ENCODE measurements at places on chromosomes 6 and 20. TPM values are rescaled to one million over a fixed set of nuclear protein-coding genes. Genes with fewer than 3 reads are reported as not detected.

The OTOR gene
- not detected for polyA plus RNA-seq

The TRERF1 gene
- polyA plus RNA-seq, result 7.6 TPM

GRCh38 chr6:43915208-43915869 lies 145.3 kb downstream of the VEGFA start:
- no peak for DNase-seq

DNA sequence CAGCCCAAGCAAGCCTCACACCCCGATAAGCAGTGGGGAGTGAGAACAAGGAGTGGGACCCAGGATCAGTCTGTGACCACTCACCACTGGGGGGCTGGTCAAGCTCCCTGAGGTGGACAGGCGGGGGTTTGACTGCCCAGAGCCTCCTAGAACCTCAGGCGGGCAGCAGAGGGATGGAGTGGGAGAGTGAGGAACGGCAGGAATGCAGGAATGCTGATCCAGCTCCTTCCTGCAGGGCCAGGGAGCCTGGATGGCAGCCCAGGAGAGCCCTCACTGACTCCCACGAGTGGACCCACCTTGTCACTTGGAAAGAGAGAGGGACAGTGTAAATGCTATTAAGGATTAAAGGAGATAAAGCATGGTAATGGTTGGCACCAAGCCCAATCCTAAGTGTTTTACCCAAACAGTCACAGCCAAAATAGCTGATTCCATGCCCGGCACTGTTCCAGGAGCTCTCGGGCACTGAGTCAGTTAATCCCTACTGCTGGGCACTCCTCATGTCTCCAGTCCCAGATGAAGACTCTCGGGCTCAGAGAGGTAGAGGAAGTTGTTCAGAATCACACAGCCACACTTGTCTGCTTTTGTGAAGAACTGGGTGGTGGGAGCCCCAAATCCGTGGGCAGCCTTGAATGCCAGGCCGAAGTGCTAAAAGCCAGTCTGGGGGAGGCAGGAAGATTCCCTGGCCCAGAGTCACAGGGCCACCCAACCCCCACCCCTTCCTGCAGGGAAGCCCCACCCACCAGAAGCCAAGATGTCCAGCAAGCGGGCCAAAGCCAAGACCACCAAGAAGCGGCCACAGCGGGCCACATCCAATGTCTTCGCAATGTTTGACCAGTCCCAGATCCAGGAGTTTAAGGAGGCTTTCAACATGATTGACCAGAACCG lies 3.1 kb downstream of the MYL9 start:
- DNase-seq, result no peak

DNA sequence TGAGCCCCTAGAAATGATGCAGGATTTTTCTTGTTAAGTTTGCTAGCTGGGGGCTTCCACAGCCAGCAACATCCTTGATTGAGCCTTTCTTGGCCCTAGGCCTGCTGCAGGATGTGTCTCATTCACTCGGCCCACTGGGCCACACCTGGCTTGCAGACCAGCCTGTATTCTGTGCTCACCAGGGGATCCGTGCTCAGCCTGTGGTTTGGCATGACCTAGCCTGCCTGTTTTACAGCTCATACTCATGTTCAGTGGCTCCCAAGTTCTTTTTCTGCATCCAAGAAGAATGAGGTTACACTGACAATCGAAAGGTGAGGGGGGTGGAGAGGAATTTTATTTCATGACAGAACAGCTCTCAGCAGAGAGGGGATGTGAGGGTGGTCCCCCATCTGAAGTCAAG lies 263.4 kb downstream of the RIMS1 start:
- DNase-seq, result no peak

- no peak for DNase-seq
Observed at GRCh38 chr20:54207053-54207742, 689 bp upstream of the PFDN4 start.

DNA sequence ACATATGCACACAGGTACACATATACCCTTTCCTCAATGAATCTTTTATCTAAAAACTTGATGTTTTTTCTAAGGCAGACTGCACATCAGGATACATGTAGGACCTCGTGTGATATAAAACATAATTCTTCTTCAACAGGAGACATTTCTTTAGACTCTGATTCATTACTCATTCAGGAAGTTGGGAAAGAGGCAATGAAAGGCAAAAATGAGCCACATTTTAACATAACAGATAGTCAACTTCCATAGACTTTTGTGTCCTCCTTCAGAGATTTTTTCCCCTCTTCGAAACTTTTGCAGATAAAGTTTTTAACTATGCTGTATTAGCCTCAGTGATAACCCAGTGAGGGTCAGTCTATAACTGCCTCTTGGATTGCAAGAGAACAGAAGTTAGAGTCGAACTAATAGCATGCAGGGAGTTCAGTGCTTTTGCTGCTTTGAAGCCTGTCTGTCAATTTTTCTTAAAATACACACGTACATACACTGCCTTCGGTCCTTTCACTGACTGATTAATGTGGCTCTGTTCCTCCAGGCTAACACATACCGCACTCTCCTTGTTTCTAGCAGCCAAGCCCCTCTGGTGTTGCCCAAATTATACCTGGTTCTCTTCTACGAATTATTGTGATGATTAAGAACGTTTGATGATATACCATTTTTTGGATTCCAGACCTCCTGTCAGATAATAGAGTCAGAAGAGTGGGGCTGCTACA lies 562.5 kb upstream of the MAP3K7 start:
- DNase-seq, result no peak

- no peak for DNase-seq
Observed at GRCh38 chr6:113281014-113281413, 576.1 kb upstream of the MARCKS start.

GRCh38 chr6:128657181-128657580 lies 136.8 kb upstream of the PTPRK start:
- no peak for DNase-seq

DNA sequence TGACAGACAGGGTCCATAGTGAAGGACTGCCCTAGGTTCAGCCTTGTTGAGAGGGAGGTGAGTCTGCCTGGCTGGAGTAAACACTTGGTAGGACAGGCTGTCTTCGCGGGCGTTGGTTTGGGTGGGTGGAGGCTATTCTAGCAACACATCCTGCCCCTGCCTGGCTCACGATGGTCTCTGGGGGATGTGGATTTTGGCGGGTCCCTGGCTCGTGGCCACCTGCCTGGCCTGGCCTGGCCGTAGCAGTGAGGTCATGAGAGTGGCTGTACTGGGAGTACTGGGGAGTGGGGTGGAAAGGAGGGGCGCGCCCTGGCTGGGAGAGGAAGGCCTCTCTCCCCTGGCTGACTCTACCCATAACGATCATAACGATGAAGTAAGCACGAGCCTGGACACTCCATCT lies 30.2 kb upstream of the MRPS18A start:
- DNase-seq, result no peak

- no peak for DNase-seq
Observed at GRCh38 chr20:31801508-31801907, 17.6 kb upstream of the MYLK2 start.

- DNase-seq, result peak; percentile 72
Observed at GRCh38 chr6:53718597-53719460, 53.3 kb upstream of the KLHL31 start.
